SK-N-DZ (cell line): ENCODE measurements at places on chromosomes 1 and 21.

GRCh38 chr1:44609412-44609767 lies 64.9 kb downstream of the TMEM53 start:
- DNase-seq = peak; percentile 48

DNA sequence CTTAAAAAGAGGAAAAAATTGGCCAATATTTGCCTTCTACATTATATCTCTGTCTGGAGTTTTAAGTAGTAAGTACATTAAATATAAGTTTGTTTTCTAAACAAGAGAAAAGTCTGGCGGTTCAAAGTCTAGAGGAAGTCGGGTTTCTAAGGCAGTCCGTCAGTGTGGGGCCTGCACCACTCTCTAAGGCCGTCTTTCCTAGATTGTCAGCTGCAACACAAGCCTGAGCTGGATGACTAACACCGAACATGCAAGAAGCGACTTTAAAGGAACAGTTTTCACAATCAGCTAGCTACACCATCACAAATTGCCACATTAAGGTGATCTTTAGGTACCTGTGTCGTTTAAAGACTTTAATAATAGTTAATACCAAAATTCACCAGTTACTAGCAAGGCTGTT lies 19.6 kb downstream of the CCSAP start:
- no peak for DNase-seq

GRCh38 chr1:183576537-183576936 lies 13.7 kb downstream of the NCF2 start:
- no peak for DNase-seq

DNA sequence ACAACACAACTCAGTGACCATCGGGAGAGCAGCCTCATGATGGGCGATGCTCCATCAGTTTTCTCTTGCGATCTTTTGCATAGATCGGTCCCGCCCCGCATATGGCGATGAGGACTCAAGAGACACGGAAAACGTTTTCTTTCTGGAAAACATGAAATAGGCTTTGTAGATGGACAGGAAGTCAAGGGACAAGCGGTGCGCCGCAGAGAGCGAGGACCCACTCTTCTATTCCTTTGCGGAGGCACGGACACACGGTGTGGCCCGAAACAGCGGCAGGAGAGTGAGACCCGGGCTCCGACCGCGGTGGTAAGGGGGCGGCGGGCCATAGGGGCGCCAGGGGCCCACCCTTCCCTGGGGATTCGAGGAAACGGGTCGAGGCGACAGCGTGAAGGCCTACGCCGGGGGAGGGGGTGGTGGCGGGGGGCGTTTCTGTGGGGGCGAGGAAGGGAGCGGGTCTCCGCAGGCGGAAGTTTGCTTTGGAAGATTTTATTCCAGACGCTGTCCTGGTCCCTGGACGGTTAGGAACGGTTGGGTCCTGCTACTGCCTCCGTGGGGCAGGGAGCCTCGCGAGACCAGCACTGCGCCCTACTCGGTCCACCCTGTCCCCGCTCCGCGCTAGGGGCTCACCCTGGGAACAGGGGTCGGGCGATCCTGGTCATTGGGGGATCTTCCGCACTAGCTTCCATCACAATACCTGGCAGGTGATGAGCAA lies 796 bp upstream of the TDRKH start:
- peak; percentile 62 for DNase-seq

DNA sequence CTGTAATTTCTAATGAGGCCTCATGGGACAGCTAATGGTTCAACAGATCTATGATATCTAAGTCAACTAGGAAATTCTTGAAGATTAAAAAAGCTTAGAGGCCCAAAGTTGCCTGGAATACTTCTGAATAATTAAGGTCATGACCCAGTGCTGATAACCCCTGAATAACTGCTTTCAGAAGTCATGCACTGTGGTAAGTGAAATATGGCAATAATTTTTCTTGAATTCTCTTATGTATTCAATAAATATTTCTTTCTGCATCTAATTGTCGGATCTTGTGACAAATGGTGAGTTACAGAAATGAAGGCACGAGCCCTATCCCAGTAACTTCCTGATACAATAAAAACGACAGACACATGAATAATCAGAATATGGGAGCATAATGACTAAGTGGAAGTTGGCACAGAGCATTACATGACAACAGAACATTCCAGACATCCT lies 219.3 kb upstream of the GREM2 start:
- DNase-seq = no peak
